ENCODE measurements at places on chromosomes 7 and 10. TPM values are rescaled to one million over a fixed set of nuclear protein-coding genes. Genes with fewer than 3 reads are reported as not detected.

- no peak for DNase-seq
These were observed 3.5 kb downstream of the EGFR start for GRCh38 chr7:55022002-55022985.

GRCh38 chr7:39616138-39616537 lies 7.2 kb upstream of the RALA start:
- DNase-seq: no peak

- no peak for DNase-seq
These were observed 24.7 kb upstream of the ADCYAP1R1 start for GRCh38 chr7:31027161-31027965.

- peak; percentile 22 for DNase-seq
These were observed 93.3 kb downstream of the CHST15 start for GRCh38 chr10:123999956-124000615.

- no peak for DNase-seq
These were observed at the start of gene TAC1 for GRCh38 chr7:97731736-97732564. TAC1 (plus strand) TSS chr7:97732086; CDS start chr7:97732613, 527 bp downstream.

Gene FKBP6
- total RNA-seq: not detected

Gene IFIT1B
- total RNA-seq: not detected

Gene ZNF853
- 1.3 TPM for total RNA-seq

Measured in activated CD8-positive, alpha-beta memory T cell treated with anti-CD3 and anti-CD28 coated beads, Interleukin-2, amount 10 ng/mL, durations not matched to agents 7 days and 5 days (primary cell).